AG09319 (cell line): ENCODE measurements at places on chromosomes 16 and 17.

DNA sequence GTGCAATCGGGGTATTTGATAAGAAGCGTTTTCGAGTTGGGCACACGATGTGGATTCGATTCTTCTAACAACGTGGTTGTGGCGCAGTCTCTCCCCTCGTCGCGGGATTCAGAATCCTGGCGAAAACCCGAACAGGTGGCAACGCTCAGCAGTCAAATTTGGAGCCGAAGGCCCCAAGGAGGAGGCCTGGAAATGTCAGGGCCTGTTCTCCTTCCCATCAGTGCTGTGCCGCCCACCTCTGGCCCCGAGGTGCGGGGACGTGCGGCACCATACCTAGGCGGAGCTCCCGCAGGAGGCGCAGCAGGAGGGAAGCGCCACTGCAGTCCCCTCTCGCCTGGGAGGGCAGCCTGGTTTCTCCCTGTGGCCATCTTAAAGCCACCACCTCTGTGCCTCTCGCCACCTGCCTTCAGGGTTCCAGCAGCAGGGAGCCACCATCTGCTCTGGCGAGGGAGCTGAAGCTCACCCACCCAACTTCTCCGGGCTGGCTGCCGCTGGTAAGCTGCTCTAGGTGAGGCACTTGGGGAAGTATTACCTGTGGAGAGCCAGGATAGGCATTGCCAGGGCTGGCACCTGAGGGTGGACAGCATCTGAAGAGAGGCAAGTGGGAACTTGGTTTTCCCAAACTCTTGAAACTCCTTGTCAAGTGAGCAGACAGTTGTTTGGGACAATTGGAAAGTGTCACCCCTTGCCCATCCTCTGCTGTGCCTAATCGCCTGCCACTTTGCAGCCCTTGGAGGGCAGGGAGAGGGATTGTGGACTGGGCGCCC lies 2.6 kb upstream of the AATF start:
- DNase-seq, result no peak

DNA sequence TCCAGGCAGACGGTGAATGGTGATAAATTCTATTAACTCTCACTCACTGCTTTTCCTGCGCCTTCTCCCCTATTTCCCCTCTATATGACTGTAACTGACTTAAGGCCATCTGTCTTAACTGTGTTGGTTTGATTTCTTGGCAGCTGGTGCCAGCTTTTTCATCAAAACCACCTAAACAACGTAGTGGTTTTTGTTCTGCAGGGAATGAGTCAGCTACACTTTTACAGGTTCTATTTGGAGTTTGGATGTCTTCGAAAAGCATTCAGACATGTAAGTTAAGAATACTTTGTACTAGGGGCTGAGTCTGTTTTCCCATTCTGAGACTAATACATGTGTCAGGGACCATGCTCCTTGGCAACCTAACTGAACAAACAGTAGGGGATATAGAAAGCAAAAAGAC lies 8.5 kb downstream of the REXO5 start:
- no peak for DNase-seq

DNA sequence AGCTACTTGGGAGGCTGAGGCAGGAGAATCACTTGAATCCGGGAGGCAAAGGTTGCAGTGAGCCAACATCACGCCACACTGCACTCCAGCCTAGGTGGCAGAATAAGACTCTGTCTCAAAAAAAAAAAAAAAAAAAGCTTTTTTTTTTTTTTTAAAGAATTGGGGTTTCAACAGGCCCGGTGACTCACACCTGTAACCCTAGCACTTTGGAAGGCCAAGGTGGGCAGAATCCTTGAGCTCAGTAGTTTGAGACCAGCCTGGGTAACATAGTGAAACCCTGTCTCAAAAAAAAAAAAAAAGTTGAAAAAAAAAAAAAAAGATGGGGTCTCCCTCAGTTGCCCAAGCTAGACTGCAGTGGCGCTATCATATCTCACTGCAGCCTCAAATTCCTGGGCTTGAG lies 6.6 kb upstream of the HEXIM2 start:
- DNase-seq, result no peak

DNA sequence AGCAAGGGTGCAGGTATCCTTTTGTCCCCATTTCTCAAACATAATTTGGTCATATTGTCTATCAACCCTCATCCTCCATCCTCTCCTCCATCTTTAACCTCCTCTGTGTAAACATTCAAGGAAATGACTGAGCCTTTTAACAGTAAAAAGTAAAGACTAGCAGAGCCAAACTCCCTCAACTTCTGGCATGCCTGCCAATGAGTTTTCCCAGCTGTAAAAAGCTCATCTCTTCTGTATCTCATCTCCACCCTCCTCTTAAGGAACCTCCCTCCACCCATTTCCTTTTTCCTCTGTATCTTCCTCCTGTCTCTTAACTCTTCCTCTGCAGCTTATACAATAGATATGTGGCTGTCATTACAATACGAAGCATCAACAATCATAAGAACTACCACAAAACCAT lies 76.9 kb upstream of the PSMD7 start:
- no peak for DNase-seq

- DNase-seq, result no peak
Measured at GRCh38 chr16:52227851-52228250, 319.1 kb downstream of the TOX3 start.

DNA sequence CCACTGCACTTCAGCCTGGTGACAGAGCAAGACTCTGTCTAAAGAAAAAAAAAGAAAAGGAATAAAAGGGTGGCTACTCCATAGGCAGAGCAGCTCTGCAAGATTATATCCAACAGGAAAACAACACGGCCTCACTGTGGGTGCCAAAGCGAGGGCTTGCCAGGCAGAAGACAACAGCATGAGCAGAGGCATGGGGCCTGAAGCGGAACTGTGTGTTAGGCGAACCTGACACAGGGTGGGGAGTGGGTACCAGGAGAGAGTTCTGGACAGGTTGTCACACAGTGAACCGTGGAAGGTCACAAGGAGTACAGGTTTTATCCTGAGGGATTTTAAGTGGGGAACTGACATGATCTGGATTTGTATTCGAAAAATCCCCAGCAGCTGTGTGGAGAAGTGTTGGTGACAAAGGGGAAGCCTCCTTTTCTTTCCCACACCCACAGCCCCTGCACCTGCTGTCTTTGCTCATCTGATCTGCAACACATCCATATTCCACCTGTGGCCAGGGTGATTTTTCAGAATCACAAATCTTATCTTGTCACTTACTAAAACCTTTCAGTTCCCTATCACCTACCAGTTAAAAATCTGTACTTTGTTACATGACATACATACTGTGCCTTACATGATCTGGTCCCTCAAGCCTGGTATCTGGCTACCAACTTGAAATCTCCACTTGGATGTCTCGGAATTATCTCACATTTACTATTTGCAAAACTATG lies 23.2 kb upstream of the ARHGAP17 start:
- no peak for DNase-seq

- DNase-seq, result no peak
Measured at GRCh38 chr17:62615503-62615902, 12.0 kb upstream of the MRC2 start.

DNA sequence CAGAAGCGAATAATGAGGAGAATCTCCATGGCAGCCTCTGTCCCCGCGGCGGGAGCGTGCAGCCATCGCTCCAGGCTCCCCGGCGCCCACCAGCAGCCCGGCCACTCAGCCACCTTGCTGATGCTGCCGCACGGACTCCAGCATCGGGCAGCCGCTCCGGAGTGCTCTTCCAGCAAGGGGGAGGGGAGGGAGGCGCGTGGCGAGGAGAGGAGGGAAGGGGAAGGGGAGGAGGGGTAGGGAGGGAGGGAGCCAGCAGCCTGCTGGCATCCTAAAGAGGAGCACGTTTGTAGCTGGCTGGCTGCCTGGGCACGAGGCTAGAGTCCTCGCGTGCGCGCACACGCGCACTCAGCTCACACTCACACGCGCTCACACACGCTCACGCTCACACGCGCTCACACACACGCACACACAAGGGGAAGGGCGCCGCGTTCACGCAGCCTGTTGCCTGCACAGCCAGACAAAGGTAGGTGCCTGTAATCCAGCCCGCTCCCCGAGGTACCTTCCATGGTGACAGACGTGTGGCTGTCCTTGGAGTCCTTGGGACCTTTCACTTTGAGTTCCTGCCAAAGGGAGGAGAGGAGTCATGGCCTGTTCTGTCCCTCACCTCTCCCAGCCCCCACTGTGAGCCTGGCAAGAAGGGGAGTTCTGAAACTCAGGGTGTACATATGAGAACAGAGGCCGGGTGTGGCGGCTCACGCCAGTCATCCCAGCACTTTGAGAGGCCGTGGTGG lies 82.1 kb downstream of the TIMM22 start:
- DNase-seq, result no peak

- DNase-seq, result no peak
Measured at GRCh38 chr16:12680531-12680930, 123.2 kb downstream of the CPPED1 start.

- no peak for DNase-seq
Measured at GRCh38 chr17:2373179-2373578, 27.7 kb downstream of the MNT start.

GRCh38 chr16:68414581-68414980 lies 33.7 kb downstream of the SMPD3 start:
- no peak for DNase-seq
